Neural crest cell (in vitro differentiated cells): ENCODE measurements at places on chromosomes 5 and 9.

- no peak for DNase-seq
Measured at GRCh38 chr9:35908504-35909125, 675 bp upstream of the SPAAR start.

GRCh38 chr5:157342822-157343402 lies 77.0 kb downstream of the CYFIP2 start:
- DNase-seq: peak; percentile 32

GRCh38 chr9:110050925-110051355 lies 157.0 kb downstream of the C9orf152 start:
- no peak for DNase-seq

GRCh38 chr5:168790002-168790635 lies 211.0 kb upstream of the PANK3 start:
- no peak for DNase-seq

- no peak for DNase-seq
Measured at GRCh38 chr9:127463382-127463781, 12.1 kb downstream of the LRSAM1 start.

GRCh38 chr5:124865603-124866354 lies 119.3 kb upstream of the ZNF608 start:
- DNase-seq: no peak
